GM12864 (cell line): ENCODE measurements at places on chromosomes 3 and 15.

DNA sequence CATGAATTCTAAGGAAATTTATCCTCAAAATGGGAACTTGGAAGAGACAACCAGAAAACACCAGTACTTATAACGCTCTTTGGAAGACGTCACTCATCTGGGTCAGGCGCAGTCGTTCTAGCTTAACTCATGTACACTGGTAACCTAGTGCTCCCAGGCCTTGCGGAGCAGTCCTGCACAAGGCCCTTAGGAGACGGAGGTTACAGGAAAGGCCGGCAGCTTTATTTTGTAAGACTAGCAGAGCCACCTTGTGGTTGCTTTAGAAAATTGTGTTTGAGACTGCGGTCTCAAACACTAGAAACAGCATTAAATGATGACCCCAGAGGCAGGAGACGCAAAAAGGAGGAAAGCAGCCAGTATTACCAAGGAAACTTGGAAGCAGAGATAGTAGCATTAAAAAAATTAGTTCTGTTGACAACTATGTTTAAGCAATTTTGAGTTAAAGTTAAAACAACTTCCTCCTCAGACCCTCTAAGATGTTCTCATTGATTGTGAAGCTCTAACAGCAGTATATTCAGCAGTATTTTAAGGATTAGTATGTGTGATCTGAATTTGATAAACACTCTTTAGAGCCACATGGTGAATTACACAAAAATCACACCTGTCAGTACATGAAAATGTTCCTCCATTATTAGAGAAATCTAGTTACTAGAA, 141.9 kb upstream of the C2CD4B start:
- DNase-seq = peak; percentile 27

DNA sequence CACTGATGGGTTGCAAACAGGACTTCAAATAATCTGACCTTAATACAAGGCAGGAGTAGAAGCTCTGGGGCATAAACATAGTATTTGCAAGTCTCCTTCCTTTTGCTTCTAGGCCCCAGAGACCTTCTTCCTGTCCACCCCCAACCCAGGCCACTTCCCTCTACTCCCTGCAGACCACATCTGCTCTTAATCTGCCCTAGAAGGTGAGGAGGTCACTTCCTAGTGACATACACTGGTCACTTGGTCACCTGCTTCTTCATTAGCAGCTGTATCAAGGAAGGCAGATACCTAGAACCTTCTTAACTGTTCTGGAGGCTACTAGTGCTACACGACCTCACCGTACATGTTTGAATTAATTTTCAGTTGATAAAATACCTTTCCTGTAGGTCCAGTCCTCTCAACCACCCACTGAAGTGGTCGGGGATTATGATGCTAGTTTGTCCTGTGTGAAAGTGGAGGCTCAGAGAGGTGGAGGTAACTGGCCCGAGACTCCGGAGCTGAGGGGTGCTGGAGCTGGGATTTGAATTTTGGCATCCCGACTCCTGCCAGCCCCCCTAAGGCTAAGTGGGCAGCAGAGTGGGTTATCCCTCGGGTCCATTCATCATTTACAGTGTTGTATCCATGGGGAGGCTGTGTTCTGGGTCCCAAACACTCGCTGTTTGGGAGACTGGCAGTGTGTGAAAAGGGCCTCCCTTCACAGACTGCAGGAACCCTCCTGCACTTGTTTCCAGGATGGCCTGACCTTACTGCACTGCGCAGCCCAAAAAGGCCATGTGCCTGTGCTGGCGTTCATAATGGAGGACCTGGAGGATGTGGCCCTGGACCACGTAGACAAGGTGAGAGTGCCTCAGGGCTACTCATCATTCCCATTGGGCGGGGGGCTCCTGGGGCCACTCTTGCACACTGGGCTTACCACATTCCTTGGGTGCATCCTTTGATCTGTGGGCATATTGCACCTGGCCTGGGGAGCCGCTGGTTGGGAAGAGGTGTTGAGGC, 13.9 kb downstream of the ANKDD1A start:
- DNase-seq = no peak

- no peak for DNase-seq
These were observed 68.1 kb downstream of the MEIS2 start for GRCh38 chr15:37032091-37032775.

DNA sequence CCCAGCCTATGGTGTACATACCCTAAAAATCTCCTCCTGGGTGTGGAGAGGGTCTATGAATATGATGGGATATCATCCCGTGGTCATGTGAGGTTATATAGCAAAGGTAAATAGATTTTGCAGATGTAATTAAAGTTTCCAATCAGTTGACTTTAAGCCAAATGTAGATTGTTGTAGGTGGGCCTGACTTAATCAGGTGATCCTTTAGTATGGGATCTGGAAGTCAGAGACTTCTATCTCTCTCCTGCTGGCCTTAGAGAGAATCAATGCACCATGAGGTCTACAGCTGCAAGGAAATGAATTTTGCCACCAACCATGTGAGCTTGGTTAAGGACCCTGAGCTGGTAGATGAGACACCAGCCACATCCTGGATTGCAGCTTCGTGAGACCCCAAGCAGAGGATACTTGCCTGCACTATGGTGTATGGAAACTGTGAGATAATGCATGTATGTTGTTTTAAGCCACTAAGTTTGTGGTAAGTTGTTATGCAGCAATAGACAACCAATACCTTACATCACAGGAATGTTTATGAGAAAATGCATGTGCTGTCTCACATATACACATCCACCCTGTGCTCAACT, 137.1 kb upstream of the SLC6A11 start:
- DNase-seq = no peak

DNA sequence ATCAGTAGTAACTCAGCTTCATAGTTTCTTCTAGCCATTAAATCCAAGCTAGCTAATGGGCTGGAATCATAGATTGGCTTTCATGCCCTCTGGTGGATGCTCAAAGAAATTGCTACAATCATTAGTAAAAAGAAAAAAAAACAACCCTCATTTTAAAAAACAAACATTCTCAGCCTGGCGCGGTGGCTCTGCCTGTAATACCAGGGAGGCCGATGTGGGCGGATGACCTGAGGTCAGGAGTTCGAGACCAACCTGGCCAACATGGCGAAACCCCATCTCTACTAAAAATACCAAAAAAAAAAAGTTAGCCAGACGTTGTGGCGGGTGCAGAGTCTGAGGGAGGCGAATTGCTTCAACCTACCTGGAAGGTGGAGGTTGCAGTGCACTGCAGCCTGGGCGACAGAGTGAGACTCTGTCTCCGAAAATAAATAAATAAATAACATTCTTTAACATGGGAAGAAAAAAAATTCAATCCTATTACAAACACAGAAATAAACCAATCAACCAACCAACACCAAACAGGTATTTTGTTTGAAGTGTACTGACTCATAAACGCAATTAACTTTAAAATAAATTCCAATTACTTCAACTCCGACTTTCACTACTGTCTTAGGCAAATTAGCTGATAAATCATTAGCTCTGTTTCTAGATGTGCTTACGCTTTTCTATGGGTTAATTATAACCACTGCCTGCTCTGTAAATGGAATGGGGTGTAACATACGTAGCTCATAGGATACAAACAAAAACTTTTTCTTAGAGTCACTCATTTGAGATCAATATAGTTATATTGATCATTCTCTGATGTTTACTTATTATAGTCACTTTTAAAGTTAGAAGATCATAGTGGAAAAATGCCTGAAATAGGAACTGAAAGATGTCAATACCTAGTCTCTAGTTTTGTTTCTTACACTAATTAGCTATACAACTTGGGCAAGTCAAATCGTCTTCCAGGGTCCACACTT, 24.9 kb downstream of the TMEM207 start:
- DNase-seq = peak; percentile 38

- no peak for DNase-seq
These were observed 22.9 kb downstream of the BBX start for GRCh38 chr3:107545680-107546120.

GRCh38 chr3:126850370-126851085, 132.4 kb upstream of the PLXNA1 start:
- DNase-seq = no peak

DNA sequence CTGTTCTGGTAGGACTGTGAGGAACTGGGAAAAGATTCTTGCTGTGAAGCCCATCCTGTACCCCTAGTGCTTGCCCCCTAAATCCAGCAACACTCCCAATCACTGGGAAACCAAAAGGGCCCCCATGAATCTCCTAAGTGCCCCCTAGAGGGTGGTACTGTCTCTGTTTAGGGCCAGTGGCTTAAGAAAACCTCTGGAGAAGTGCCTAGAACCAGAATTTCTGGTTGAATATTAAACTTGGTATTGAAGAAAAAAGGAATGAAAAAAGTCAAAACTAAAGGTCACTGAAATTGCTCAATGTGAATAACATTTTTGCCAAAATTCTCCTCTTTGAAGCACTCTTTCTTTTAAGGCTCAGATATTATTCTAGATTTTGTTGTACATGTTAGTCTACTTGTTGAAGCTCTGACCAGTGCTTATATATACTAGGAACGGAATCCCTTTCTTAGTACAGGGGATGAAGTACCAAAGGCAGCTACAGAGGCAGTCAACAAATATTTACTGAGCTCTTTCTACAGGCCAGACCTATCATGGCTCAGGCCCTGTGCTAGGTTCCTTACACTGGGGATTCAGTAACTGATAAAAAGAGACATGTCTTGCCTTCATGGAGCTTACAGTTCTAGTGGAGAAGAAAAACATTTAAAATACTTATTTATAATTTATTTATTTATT, 138.8 kb downstream of the MYLK start:
- DNase-seq = no peak

GRCh38 chr3:52440671-52441070, 4.2 kb downstream of the SEMA3G start:
- no peak for DNase-seq

GRCh38 chr3:197674741-197675562, 61.8 kb downstream of the RUBCN start:
- DNase-seq = no peak

DNA sequence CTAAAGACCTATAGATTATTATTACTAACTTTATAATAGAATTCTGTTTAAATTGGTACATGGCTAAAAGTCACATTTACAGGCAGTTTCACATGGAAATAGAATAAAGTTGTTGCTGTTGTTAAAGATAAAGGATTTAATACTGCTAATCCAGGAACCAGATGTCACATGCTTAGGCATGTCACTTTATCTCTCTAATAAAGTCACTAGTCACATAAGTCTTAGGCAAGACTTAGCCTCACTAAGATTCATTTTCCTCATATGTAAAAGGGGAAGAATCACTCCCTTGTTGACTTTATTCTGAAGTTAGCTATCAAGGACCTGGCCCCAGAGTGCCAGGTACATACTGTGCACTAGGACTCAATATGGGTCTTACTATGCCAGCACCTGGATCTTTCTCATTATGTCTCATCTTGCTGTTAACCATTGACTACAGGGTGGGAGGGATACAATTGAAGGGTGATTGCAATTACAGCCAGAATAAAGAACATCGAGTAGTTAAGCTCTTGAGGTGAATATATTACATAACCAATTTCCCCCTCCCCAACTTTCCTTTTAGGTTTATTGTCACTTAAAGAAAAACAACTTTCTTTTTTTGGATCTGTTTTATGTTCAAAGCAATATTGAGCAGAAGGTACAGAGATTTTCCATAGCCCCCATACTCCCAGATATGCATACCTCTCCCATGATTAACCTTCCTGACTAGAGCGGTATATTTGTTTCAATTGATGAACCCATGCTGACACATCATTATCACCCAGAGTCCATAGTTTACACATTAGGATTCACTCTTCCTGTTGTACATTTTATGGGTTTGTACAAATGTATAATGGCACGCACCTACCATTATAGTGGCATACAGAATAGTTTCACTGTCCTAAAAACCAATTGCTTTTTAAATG, 36.6 kb downstream of the LNP1 start:
- DNase-seq = no peak

DNA sequence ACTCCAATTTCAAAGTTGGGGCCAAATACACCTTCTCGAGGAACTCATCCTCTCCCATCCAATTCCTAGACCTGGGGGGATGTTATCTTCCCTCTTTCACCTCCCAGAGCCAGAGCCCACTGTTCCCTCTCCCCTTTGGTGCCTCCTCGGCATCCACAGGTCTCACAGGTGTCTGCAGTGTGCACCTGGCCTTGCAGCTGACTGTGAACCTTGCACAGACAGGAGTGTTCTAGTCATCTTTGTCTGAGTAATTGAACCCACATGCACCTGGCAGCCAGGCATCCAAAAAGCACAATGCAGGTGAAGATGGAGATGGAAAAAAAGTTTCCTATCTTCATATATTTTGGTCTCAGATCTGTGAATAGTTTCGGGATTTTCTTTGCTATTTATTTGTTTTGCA, 30.8 kb downstream of the PCOLCE2 start:
- no peak for DNase-seq

DNA sequence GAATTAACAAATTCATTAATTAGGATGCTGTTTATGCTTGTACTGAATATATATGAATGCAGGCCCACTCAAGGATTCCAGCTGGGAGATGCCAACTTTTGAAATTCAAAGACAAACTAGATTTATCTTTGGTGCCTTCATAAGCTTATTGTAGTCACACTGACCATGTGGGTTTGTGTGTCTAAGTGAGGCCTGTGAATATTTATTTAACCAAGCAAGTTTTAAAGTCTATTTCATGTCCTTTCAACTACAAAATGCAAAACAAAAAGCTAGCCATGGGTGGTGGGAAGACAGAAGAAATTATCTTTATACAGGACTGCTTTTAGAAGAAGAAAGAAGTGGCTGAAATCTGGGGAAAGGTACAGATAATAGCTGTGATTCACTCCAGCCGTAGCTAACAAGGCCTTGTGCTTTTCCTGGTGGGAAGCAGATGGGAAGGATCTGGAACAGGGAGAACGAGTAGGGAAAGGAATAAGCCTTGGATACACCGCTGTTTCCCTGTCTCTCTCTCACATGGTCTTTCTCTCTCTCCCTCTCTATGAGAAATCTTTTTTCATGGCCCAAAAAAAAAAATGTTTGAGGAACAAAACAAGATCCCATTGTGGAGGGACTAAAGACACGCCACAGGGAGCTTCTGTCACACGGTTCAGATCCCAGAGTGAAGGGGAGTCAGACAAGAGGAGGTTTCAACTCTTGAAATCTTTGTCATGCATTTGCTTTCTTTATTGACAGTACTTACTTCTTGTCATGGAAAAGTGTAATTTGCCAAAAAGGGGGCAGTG, 225.5 kb downstream of the RORA start:
- DNase-seq = no peak

DNA sequence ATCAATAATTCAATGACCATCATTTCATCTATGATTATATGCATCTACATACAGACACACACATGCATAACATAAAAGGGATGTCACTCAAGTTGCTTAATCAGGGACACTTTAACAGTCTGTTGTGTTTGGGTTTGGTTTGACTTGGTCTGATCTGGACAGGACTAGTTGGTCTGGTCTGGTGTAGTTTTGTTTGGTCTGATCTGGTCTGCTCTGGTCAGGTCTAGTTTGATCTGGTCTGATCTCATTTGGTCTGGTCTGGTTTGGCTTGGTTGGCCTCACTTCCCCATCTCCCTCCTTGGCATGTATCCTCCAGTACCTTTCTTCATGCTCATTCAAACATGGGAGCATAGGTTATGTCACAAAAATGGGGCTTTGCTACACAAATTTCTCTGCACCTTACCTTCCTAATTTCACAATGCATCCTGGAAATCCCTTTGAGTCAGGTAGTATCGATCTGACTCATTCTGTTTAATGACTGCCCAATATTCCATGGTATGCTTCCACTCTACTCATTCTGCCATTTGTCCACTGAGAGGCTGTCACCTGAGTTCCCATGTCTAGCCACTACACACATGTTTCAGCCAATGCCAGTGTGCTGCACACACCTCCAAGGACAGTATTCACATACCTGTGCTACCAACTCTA, 73.0 kb upstream of the TPM1 start:
- DNase-seq = no peak

- DNase-seq = no peak
These were observed 1.6 kb downstream of the PARP3 start for GRCh38 chr3:51943451-51944391.
